Activated naive CD8-positive, alpha-beta T cell treated with anti-CD3 and anti-CD28 coated beads, Interleukin-2, amount 10 ng/mL, durations not matched to agents 7 days and 5 days (primary cell): ENCODE measurements at places on chromosomes 6 and 20. TPM values are rescaled to one million over a fixed set of nuclear protein-coding genes. Genes with fewer than 3 reads are reported as not detected.

DNA sequence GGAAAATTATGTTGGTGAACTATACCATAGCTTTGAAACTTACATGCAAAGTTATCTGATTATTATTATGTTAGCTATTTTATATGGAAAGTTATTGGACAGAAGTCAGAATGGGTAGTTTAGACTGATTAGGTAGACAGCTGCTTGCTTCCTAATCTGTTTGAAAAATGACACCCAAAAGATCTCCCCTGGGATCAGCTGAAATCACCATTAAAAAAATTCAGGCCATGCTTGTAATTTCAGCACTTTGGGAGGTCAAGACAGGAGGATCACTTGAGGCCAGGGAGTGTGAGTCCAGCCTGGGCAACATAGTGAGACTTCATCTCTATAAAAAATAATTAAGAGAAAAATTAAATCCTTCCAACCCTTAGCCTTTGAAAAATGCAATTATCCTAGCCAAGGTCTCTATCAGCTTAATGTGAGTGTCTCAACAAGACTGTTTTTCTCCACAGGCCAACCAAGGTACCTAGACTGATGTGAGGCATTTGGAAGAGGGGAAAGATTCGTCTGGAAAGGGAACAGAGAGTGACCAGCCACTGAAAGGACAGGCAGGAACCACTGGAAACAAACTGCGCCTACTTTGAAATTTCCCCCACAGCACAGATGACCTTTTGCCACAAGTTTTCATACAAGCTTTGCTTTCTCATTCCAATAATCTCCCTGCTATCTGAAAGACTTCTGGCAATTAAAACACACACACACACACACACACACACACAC is 232.3 kb downstream of the GMPR start:
- H3K4me1 ChIP-seq: peaks cover 39% of the 10 kb centered on the region
- no peaks in the 10 kb centered on the region for H3K27me3 ChIP-seq
- peak overlapping the region; percentile 68 for H3K27ac ChIP-seq
- peaks cover 22% of the 10 kb centered on the region for H3K36me3 ChIP-seq

- H3K36me3 ChIP-seq: no peaks in the 10 kb centered on the region
- H3K4me3 ChIP-seq: no peak overlapping the region
- DNase-seq: no peak
- H3K27ac ChIP-seq: no peak overlapping the region
These were observed 45.9 kb downstream of the RPS12 start for GRCh38 chr6:132860254-132860653.

- H3K27me3 ChIP-seq: peaks cover 19% of the 10 kb centered on the region
- H3K36me3 ChIP-seq: no peaks in the 10 kb centered on the region
- H3K27ac ChIP-seq: no peak overlapping the region
- H3K4me3 ChIP-seq: no peak overlapping the region
These were observed 263.8 kb downstream of the ALDH8A1 start for GRCh38 chr6:134686071-134686470.

- H3K4me1 ChIP-seq: no peaks in the 10 kb centered on the region
- H3K27ac ChIP-seq: no peak overlapping the region
- H3K27me3 ChIP-seq: no peaks in the 10 kb centered on the region
- H3K36me3 ChIP-seq: no peaks in the 10 kb centered on the region
These were observed 137.8 kb downstream of the BTBD9 start for GRCh38 chr6:38501931-38502330.

GJA1 gene
- total RNA-seq: not detected

SNHG17 gene
- total RNA-seq: 74.4 TPM
